ENCODE measurements at places on chromosomes 1 and 21.
A peak's percentile ranks its signal among the peaks of the same experiment; 100 is the strongest.

- no peak for DNase-seq
Observed at GRCh38 chr1:172219966-172220365, 200.5 kb upstream of the C1orf105 start.

DNA sequence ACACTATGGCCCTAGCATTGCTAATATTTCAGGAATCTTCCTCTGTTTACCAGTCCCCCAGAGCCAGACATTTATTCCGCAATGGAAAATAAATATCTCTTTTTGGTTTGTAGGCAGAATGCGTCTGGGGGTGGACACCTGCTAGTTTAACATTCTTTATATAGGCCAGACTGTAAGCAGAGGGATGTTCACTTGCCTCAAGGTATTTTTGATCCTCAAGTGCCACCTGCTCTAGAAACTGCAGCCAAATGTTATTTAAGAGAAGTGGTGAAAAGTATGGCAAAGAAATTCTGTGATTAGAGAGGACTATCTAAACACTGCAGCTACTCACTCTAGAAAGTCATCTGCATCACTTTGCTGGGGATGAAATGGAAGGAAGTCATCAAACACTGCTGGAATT is 164.7 kb downstream of the NEGR1 start:
- no peak for DNase-seq

GRCh38 chr1:235865565-235866204 is 1.0 kb downstream of the LYST start:
- DNase-seq, result no peak

DNA sequence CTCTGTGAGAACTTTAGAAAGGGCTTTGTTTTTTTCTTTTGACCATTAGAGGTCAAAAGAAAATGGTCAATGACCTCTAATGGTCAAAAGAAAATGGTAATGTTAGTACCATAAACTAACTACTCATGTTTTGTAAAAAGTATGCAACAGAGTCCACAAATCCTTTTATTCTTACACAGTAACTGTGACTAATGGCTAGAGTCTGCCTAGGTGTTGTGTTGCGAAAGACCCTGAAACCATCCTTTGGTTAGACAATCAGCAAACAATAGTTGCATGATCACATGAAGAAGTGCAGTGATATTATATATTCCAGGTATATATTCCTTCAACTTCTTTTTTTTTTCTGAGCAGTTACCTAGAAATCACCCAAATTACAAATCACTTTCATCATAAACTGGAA is 40.9 kb downstream of the NEGR1 start:
- DNase-seq, result no peak

DNA sequence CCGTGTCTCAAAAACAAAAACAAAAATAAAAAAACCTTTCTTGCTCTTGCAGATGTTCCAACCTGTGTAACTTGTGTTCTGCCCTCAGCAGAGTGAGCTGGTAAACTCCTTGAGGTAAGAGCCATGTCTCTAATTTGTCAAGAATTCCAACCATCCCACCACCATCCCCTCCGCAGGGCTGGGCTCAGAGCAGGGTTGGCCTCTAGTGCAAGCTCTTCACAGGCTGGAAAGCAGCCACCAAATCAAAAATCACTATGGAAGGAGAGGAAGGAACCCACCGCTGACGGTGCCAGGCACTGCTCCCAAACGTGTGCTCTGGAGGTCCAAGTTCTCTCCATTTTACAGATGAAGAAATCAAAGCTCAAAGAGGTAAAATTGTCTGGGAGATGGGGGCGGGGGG is 9.4 kb downstream of the PLEKHA6 start:
- DNase-seq, result no peak

DNA sequence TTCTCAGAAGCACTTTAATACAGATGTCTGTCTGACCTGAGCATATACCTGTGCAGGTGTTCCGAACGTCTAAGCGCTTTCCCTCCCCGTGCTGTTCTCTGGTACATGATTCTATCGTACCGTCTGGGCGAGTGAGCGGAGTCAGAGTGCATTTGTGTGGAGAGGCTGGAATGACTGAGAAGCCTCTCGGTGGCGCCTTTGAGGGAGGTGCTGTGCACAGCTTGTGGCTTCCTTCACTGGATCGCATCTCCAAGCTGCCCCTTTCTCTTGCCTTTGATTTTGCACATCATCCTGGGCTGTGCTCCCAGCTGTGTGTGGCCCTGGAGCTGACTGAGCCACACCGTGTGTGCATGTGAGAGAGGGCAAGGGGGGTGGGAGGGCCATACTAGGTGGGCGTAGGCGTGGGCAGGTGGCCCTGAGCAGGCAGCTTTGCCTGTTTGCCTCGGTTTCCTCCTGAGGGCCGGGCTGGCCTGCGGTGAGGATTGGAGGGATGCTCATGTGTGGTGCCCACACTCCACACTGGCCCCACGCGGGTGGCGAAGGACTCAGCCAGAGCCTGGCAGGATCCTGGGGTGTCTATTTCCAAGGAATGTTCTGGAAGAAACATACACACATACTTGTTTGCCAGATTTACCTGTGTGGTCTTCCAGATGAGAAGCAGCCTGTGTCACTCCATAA is 105.3 kb downstream of the ADARB1 start:
- no peak for DNase-seq

GRCh38 chr1:15953791-15954241 is 22.1 kb downstream of the ZBTB17 start:
- DNase-seq, result no peak

- DNase-seq, result no peak
Observed at GRCh38 chr1:9534953-9535352, 4.3 kb upstream of the SLC25A33 start.

DNA sequence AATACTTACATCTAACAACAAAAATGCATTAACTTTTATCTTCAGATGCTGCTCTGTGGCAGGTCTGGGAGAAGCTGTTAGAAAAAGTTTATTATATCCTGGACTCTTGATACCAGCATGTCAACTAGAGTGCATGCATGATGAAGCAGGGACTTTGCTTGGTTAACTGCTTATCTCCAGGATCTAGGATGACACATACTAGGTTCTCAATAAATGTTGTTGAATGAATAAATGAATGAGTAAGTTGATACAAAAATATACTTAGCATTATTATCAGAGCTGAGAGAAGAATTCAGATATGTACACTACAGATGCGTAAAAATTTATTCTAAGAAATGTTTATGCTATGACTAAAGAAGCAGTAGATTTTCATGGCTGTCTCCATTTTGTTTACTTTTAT is 304.3 kb downstream of the LTN1 start:
- DNase-seq, result no peak

DNA sequence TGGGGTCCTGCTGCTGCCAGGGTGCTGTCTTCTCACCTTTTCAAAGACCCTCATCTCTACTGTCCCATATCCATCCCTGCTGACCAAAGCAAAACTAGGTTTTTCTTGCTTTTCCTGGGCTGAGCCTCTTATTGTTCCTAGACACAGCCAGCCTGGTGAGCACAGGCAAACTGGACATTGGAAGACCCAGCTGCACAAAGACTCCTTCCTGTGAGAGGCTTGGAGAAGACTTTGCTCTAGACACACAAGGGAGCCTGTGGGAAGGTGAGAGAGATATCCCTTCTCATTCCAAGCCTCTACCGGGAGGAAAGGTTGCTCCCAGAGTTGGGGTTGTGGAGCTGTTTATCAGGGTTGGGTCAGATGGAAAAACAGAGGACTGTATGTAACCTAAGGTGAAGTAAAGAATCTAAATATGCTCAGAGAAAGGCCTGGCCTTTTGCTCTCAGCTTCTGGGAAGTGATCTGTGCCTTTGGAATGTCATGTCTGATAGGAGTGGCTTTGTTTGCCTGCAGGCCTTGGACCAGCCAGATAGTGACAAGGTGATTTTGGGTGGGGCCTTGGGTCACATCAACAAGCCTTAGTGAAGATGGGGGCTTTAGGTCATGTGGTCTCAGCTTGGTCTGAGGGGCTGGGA is 87.6 kb upstream of the RUNX1 start:
- DNase-seq, result no peak

GRCh38 chr1:8689431-8690252 is 127.8 kb downstream of the RERE start:
- DNase-seq, result no peak

- DNase-seq, result no peak
Observed at GRCh38 chr1:184900507-184900906, 73.8 kb downstream of the NIBAN1 start.

DNA sequence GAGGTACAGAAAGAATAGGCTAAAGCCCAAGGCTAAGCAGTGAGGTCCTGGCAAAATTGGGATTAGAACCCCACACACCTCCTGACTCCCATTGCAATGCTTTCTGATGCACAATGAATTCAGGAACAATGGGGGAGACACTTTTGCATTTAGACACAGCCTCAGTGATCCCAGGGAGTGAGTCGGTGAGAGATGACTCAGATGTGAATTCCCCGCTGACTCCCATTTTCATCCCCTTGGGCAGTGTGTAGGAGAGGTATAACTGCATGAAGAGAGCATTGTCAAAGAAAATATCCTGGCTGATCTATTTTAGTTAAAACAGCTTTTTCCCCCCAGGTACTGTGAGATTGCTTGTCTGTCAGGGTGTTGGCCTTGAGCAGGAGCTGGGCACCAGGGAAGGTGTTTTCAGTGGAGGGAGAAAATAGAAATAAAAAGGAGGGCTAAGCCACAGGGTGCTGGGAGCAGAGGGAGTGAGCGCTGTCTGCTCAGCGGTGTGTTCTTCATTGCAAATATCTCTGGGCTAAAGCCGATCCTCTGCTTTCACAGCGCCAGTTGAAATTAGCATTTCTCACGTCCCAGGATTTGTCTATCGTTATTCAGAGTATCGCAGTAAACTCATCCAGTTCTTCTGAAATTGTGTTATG is 247.7 kb upstream of the PTBP2 start:
- no peak for DNase-seq

GRCh38 chr1:110190282-110190929 is 19.7 kb upstream of the KCNC4 start:
- DNase-seq, result no peak

DNA sequence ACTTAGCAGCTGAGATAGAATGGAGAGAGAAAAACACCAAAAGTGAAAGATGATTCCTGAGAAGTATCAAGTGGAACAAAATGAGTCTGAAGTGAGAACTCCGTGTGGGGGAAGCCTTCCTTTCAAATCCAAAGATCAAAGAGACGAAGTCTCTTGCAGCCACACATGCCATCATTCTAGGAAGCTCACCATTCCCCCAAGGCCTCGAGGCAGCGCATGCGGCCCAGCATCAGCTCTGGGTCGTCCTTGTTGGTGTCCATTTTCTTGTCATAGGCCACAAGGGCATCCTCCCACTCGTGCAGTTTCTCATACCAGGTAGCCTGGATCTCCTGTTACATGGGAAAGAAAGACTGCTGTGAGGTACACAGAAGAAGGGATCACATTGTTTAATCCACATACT is 32.2 kb upstream of the ANGPTL7 start:
- no peak for DNase-seq

GRCh38 chr1:117673405-117673804 is 67.6 kb downstream of the TENT5C start:
- no peak for DNase-seq

DNA sequence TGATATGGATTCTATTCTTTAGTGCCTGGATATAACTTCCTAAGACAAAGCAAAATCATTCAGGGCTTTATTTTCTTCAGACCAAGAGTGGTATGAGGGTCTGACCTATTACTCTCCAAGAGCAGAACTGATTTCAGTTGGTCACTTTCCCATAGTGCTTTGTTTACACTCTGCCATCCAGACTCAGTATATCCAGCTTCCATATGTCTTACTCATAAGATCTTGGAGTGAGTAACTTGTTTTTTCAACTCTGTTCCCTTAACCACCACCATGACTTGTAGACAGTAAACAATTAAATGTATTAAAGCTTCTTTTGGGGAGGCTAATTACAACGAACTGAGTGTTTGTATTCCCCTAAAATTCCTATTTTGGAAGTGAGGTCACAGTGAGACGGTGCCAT is 83.4 kb downstream of the USP24 start:
- DNase-seq, result no peak

DNA sequence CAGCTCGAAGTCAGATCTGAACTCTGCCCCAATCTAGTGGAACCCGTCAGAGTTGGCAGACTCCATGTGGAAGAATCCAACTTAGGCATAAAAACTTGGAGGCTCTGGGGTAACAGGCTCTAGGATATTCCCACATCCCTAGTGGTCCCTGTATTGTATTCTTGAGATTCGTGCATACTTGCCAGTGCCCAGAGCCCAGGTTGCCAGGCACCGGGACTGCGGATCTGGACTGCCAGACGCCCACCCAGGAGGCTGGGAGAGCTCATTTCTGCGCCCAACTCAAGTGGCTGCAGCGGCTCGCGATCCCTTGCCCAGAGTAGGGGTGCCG is 1.1 kb downstream of the GRIK1 start:
- no peak for DNase-seq

DNA sequence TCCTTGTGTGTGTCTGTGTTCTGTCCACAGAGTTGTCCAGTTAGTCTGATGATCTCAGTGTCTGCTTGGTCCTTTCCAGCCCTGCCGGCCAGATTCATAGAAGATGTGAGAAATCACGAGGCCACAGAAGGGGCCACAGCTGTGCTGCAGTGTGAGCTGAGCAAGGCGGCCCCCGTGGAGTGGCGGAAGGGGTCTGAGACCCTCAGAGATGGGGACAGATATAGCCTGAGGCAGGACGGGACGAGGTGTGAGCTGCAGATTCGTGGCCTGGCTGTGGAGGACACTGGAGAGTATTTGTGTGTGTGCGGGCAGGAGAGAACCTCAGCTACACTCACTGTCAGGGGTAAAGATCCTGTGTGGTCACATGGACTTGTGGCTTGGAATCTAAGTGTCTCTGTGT is 95.8 kb downstream of the OBSCN start:
- no peak for DNase-seq

GRCh38 chr1:58966103-58966916 is 182.5 kb upstream of the JUN start:
- no peak for DNase-seq

DNA sequence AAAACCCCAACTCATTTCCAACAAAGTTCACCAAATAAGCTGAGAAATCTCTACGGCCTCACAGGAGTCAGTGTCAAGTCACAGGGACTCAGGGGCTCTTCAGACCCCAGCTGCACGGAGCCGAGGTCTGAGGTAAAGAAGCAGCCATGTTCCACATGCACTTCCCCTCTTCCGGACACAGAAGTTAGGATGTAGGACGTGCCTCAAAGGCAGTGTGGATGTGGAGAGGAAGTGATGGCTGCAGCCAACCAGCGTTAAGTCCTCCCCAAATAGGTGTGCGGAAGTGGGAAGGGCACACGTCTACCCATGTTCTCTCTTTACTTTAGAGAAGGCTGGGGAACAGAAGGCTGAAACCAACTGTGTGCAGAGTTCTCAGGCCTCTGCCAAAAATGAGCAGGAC is 14.6 kb upstream of the NCF2 start:
- no peak for DNase-seq

DNA sequence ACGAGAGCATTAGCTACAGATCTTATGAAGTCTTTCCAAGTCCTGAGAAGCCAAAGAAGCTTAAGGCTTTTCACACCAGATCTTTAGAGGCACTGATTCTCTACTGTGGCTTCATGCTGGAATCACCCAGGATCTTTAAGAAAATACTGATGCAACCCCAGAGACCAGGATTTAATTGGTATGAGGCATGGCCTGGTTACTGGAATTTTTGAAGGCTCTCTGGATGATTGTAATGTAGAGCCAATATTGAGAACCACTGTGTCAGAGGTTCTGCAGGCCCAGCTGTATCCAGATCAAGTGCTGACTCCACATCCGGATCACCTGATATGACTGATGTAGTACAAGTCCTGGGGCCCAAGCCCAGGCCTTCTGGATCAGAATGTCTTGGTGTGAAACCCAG is 105.7 kb downstream of the PLPPR5 start:
- DNase-seq, result peak; percentile 15

- no peak for DNase-seq
Observed at GRCh38 chr1:57206038-57206437, 217.8 kb downstream of the DAB1 start.

GRCh38 chr1:114725230-114725629 is 8.7 kb upstream of the NRAS start:
- DNase-seq, result no peak

- DNase-seq, result no peak
Observed at GRCh38 chr1:48215222-48215621, 7.3 kb upstream of the SLC5A9 start.
